ENCODE measurements at places on chromosomes 3 and 15.

GRCh38 chr15:80945605-80946004, 44.0 kb downstream of the MESD start:
- DNase-seq = no peak

- DNase-seq = no peak
Measured at GRCh38 chr3:168049367-168049974, 46.3 kb downstream of the GOLIM4 start.

DNA sequence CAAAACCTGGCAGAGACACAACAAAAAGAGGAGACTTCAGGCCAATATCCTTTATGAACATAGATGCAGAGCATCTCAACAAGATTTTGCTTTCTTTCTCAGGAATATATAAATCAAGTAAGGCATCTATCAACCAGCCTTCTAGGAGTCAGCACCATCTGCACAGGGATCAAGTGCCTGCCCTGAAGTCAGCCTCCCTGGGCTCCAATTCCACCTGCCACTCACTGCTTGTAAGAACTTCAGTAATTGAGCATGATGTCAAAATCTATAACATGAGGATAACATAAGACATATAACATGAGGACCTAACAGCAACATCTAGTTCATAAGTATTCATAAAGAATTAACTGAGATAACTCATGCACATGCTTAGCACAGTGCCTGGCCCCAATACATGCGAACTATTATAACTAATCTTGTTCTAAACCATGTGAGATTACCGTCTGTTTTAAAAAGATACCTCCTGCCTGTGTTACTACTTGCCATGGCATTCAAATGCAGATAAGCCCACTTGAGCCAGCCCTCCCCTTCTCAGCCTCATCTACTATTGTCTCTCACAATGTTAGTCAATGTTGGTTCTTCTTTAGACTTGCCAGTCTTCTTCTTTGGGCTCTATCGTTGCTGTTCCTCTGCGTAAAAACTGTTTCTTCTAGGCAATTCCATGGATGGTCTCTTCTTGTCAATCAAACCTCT, 91.6 kb downstream of the PLD1 start:
- DNase-seq = peak; percentile 74

DNA sequence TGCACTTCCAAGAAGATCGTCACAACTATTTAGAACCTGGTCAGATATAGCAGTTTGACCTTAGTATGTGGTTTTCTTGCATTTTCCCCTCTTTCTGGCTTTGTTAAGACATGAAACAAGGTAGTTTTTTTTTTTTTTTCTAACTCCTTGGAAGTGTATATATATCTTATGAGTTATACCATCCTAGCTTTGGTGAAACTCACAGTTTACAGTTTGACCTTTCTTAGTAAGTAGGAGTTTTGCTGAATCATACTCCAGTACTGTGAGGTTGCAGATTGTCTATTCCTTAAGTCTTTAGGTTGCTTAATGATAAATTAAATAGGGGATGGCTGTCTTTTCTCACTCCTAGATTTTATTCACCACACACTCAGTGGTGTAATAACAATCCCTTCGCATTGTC, 325.0 kb downstream of the RBMS3 start:
- no peak for DNase-seq

GRCh38 chr3:50454481-50455070, 48.9 kb downstream of the CACNA2D2 start:
- no peak for DNase-seq

DNA sequence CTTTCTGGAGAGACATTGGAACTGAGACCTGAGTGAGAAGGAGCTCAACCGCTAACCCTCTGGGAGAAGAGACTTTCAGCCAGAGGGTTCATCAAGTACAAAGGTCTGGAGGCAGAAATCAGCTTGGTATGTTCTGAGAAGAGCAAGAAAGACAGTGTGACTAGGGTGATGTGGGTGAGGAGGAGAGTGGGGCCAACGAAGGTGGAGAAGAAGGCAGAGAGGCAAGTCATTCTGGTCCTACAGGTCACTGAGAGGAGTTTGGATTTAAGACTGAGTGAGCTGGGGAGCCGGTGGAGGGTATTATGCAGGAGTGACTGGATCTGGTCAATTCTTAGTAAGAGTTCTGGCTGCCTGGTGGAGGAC, 12.2 kb downstream of the XIRP1 start:
- no peak for DNase-seq

Measured in hematopoietic multipotent progenitor cell treated with erythropoietin and hydrocortisone succinate and interleukin-3 and kit ligand, for 8 days (in vitro differentiated cells).